ENCODE measurements at places on chromosomes 4 and X.

GRCh38 chrX:145727476-145727875 is 90.2 kb upstream of the SLITRK2 start:
- DNase-seq = peak; percentile 4

- DNase-seq = no peak
These were observed 76.7 kb downstream of the CLCN5 start for GRCh38 chrX:49999087-49999486.

GRCh38 chrX:97931586-97931985 is 1047.9 kb downstream of the RPA4 start:
- no peak for DNase-seq

- peak; percentile 75 for DNase-seq
These were observed at the start of gene TCEAL7 for GRCh38 chrX:103329991-103330390. TCEAL7 (plus strand) TSS chrX:103330239; CDS start chrX:103331404, 1,165 bp downstream.

GRCh38 chr4:153466949-153467896 is 1.1 kb downstream of the TMEM131L start:
- DNase-seq = peak; percentile 36

DNA sequence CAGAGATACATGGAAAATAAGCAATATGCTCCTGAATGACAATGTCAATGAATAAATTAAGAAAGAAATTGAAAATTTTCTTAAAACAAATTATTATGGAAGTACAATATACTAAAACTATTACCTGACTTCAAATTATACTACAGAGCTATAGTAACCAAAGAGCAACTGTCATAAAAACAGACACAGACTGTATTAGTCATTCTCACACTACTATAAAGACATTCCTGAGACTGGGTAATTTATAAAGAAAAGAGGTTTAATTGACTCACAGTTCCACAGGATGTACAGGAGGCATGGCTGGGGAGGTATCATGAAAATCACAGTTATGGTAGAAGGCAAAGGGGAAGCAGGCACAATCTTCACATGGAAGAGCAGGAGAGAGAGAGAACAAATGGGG is 60.0 kb upstream of the CYSLTR1 start:
- no peak for DNase-seq

DNA sequence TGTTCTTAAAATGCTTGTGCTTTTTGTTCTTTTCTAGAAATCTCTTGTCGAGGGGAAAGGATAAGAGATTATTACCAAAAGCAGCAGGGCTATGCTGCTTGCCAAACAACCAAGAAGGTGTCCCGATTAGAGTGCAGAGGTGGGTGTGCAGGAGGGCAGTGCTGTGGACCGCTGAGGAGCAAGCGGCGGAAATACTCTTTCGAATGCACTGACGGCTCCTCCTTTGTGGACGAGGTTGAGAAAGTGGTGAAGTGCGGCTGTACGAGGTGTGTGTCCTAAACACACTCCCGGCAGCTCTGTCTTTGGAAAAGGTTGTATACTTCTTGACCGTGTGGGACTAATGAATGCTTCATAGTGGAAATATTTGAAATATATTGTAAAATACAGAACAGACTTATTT is 81.5 kb upstream of the PACRGL start:
- no peak for DNase-seq

All from astrocyte of the hippocampus (primary cell).